SHP77 (cell line): ENCODE measurements at places on chromosomes 7 and 10.

GRCh38 chr7:91373111-91373800 is 109.0 kb downstream of the FZD1 start:
- DNase-seq = no peak

DNA sequence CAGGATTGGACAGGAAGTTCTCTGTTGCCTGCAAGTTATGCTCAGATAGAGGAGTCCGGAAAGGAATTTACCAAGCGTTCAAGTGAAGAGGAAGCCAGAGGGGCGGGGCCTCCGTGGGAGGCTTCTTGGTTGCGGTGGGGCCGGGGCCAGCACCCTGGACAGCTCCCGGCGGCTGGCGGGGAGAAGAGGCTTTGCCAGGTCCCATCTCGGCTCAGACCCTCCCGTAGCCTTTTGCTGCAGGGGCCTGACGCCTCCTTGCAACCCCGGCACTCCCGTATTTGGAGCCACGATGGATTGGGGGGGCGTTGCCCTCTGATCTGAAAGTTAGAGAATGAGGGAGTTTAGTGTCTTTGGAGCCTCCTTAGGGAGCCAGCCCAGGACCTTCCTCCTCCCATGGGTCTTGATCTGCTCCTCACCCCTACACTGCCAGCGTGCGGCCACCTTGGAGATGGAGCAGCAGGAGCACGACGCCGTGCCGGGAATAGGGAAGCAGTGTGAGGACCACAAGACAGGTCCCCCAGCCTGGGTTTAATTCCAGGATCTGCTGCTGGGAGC is 3.1 kb upstream of the SLC18A3 start:
- DNase-seq = no peak

DNA sequence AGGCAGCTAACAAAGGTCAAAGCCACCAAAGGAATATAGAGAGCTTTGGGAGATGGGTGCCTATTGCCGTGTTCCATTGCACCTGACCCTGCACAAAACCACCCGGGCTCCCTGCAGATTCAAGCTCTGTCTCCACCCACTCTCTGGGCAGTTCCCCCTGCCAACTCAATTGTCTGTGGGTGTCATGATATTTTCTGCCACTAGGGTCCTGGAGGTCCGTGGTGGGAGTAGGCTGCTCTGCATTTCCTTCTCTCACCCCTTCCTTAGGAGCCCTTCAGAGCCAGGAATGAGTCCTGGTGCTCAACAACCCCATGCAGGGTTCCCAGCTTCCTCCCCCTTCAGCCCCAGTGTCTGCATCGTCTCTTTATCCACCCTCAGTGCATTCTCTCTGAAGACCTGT is 34.1 kb downstream of the PNLIPRP2 start:
- DNase-seq = no peak

GRCh38 chr7:1761097-1761496 is 91.0 kb downstream of the ELFN1 start:
- no peak for DNase-seq

DNA sequence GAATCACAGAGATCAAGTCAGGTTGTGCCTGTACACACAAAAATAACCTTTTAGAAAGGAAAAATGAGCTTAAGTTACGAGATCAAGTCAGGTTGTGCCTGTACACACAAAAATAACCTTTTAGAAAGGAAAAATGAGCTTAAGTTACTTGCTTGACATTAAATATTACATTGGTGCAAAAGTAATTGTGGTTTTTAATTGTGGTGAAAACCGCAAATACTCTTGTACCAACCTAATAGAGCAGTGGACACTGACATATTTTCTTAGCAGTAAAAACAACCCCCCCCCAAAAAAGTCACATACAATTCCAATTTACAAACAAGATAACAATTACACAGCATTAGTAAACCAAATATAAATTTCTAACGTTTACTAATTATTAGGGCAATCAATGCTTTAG is 595.6 kb downstream of the GRM8 start:
- no peak for DNase-seq

- DNase-seq = no peak
These were observed 21.8 kb upstream of the LOXL4 start for GRCh38 chr10:98289802-98290209.

GRCh38 chr10:77201135-77202106 is 436.2 kb downstream of the KCNMA1 start:
- DNase-seq = no peak
